ENCODE measurements at places on chromosomes 2 and 18. TPM values are rescaled to one million over a fixed set of nuclear protein-coding genes. Genes with fewer than 3 reads are reported as not detected.

- peak; percentile 88 for DNase-seq
Observed at GRCh38 chr2:240986787-240987411, 11.5 kb upstream of the SNED1 start.

GRCh38 chr2:135954020-135954601, 31.3 kb downstream of the DARS1 start:
- no peak for DNase-seq

DNA sequence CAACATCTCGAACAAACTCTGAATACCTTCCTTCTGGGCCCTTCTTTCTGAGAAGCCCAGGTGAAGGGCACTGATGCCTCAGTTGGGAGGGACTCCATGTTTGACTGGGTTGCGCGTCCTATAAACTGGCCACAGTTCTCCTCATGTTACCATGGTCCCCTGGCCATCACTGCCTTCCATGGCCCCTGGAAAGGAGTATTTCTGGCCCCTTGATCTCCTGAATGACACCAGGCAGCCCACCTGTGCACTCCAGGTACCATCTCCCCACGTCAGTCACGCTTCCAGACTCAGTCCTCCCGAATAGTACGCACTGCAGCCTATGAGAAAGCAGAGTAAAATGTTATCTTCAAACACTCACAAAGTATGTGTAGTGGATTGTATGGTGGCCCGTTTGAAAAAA, 73.9 kb downstream of the ACKR3 start:
- no peak for DNase-seq

DNA sequence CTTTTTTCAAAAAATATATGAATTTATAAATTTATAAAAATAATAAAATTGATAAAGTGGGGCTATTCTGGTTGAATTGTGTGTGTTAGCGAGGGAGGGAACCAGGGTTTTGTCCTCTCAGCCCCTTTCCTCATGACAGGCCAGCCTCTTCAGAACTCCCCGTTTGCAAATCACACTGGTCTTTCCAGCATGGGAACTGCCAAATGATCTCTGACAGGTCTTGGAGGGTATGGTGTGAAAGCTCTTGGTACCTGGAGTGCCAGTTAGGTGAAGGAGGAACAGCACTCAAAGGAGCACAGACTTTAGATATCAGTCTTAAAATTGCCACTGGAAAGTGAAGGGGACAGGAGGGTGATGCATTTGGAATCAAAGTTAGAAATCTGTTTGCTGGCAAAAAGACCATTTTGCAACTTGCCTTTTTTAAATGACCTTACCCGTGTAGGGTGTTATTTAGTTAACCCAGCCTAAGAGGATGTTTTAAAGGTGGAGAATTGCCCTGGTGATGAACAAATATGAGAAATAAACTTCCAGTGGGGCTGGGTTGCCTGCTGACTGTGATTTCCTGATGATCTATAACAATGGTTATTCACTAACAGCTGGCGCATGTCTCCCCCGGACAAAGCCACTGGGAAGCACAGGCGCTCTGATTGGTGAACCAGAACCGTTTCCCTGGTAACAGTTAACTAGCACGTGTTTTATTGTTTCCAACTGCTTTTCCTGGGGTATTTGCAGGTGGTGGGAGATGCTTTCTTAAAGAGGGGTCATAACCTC, 85.3 kb upstream of the EFEMP1 start:
- DNase-seq: peak; percentile 93

- no peak for DNase-seq
Observed at GRCh38 chr18:37987901-37988300, 422.3 kb upstream of the CELF4 start.

GRCh38 chr2:27977731-27978312, 87.3 kb downstream of the BABAM2 start:
- peak; percentile 89 for DNase-seq

DNA sequence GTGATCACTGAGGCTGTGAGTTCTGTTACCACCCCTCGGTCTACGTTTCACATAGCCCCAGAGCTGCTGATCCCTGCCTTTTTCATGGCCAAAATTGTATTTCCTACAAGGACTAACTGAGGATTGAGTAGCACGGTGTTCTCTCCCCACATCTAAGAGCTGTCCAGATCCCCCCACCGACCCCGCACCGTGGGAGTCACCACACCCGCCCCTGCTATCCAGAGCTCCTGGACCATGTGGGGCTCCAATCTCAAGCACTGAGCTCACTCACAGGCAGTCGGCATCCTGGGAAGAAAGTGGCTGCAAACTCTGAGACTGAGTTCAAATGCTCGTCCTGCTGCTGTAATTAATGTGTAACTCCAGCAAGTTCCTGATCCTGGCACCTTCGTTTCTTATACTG, 9.7 kb downstream of the SIX2 start:
- no peak for DNase-seq

GRCh38 chr18:79797518-79798345, at the start of gene KCNG2:
Gene KCNG2 (plus strand): TSS chr18:79797938. CDS start chr18:79863668, 65,730 bp downstream.
- no peak for DNase-seq

- DNase-seq: no peak
Observed at GRCh38 chr18:28559511-28559910, 382.6 kb upstream of the CDH2 start.

- no peak for DNase-seq
Observed at GRCh38 chr2:104412384-104412783, 441.5 kb upstream of the POU3F3 start.

GRCh38 chr2:232438091-232438490, 17.9 kb upstream of the ALPI start:
- no peak for DNase-seq

DNA sequence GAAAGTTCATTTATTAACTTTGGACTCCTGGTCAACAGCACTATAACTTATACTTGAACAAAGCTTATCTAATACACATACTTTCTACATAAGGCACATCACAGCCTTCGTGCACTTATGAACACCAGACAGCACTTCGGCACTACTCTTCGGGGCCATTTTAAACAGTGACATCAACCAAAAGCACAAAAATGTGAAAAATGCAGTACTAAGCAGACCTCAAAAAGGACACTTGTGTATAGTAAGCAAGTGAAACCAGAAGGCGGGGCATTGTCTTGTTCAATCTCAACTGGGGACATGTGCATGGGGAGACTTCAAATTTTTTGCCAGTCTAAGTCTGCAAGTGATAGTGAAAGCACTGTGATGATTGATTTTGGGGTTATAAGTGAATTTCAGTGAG, 163.0 kb downstream of the NCKAP5 start:
- no peak for DNase-seq

DNA sequence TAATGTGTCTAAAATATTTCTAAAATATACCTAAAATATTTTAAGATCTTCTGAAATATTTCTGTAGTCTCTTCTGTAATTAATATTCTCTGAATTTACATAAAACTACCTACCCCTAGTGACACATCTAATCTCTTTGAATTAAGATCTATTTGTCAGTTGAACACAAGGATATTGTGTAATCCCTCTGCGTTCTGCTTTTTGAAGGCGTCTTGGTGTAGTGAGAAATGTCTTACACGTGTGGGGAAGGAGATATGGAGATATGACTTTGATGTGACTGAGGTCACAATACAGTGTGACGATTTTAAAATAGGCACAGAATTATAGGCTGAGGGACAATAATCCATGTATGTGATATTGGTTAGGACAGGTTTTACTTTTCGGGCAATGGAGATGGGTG, 79.8 kb downstream of the DOK6 start:
- no peak for DNase-seq

DNA sequence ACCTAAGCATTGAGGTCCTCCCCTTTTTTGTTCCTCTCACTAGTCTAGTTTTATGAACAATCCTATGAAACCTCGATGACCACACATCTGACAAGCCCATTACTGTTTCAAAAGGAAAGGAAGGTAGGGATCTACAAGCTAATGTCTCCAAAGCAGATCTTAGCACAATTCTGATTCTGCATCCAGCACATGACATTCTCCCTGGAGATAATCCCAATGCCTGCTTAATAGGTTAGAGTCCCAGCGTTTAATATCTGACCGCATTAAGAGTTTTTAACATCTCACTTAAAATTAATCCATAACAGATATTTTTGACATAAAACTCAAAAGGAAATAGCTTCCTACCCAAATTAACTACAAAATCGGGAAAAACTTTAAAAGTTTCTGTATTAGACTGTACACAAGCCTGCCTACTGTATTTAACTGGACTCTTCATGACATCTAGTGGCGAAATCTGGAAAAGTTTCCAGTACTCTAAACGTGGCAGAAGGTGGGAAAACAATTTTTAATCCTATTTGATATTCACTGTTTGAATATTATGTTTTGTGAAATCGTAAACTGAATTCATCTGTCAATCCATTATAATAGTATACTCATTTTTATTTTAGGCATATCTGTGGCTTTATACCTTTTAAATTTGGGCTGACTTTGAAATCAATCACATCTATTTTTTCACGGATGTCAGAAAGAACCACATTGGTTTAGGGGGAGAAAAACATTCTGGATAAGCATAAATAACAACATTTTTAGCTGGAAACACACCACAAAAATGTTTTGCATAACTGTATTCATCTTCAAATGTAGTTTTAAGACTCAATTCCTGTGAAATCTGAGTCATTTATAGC, 62.4 kb downstream of the TXNL1 start:
- peak; percentile 83 for DNase-seq

GRCh38 chr2:43323857-43324256, 97.5 kb upstream of the ZFP36L2 start:
- no peak for DNase-seq

- no peak for DNase-seq
Observed at GRCh38 chr2:38398739-38399138, 21.7 kb upstream of the ATL2 start.

GRCh38 chr18:63801343-63801742, 26.1 kb downstream of the SERPINB7 start:
- no peak for DNase-seq

- no peak for DNase-seq
Observed at GRCh38 chr2:101064505-101064867, 62.4 kb downstream of the RPL31 start.

DNA sequence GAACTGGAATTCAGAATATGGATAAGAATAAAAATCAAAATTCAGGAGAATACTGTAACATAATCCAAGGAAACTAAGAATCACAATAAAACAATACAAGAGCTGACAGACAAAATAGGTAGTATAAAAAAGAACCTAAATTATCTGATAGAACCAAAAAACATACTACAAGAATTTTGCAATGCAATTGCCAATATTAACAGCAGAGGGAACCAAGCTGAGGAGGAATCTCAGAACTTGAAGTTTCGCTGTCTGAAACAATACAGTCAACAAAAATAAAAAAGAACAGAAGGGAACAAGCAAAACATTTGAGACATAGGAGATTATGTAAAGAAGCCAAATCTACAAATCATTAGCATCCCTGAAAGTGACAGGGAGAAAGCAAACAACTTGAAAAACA, 84.1 kb upstream of the GALNT13 start:
- no peak for DNase-seq

- DNase-seq: no peak
Observed at GRCh38 chr2:28271231-28271918, 121.3 kb upstream of the FOSL2 start.

SLC14A1 gene
- total RNA-seq: 5.6 TPM

LCT gene
- total RNA-seq: not detected

FEV gene
- not detected for total RNA-seq

EDAR gene
- total RNA-seq: not detected

RGPD3 gene
- 0.45 TPM for total RNA-seq

LAMA3 gene
- total RNA-seq: 15.7 TPM

OXER1 gene
- not detected for total RNA-seq

CTNNA2 gene
- total RNA-seq: 0.36 TPM

ANKZF1 gene
- total RNA-seq: 23.7 TPM

RFX8 gene
- 24.1 TPM for total RNA-seq

MROH2A gene
- under 0.01 TPM for total RNA-seq

EHD3 gene
- total RNA-seq: 10.7 TPM

All from fibroblast of the aortic adventitia (primary cell).